Activated CD4-positive, alpha-beta T cell treated with anti-CD3 and anti-CD28 coated beads, Interleukin-2, amount 50 U/mL, for 48 hours (primary cell): ENCODE measurements at places on chromosomes 1 and 21.

- no peak for DNase-seq
Observed at GRCh38 chr1:19312782-19313635, 883 bp downstream of the SLC66A1 start.

GRCh38 chr1:234484991-234485739 lies 6.2 kb upstream of the TARBP1 start:
- no peak for DNase-seq

DNA sequence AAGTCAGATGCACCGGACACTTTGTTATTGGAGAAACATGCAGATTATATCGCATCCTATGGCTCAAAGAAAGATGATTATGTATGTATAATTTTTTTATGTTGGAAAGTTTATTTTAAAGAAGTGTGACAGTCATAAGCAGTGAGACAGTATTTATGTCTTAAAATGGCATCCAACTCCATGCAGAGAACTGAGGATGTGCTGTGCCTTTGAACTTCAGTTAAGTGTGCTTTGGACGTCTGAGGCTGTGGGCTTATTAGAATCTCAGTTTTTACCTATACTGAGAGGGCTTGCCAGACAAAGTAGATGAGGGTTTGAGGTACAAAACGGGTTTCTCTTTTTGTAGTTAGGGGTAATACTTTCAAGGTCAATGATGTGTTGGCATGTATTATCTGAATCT lies 1.5 kb downstream of the RABGGTB start:
- DNase-seq = no peak

GRCh38 chr1:23600283-23600682 lies 41.0 kb upstream of the ID3 start:
- no peak for DNase-seq

DNA sequence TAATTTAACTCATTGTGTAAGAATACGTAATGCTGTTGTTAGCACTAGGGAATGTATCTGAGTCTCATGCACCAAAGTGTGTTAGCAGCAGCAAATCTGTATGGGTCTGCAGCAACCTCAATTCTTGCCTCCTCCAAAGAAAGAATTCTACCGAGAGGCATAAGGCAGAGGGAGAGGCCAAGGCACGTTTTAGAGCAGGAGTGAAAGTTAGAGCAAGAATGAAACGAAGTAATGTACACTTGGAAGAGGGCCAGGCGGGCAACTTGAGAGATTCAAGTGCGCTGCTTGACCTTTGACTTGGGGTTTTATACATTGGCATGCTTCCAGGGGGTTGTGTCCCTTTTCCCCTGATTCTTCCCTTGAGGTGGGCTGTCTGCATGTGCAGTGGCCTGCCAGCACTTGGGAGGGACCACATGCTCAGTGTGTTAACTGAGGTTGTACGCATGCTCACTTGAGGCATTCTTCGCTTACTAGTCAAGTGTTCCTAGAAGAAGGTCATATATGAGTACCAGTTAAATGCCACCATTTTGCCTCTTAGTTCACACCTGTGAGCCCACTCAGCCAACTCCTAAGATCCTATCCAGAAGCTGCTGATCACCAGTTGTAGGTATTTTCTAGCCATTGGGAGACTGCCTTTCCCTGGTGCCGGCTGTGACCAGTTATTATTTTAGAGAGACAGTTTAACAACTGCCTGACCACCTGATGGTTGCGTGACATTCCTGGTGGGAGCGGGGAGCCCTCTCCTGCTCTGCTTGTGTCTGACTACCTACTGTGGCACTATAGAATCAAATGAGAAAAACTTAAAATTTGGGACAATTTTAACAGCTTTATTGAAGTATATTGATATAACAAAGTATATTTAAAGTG lies 2.7 kb upstream of the CNN3 start:
- no peak for DNase-seq

- no peak for DNase-seq
Observed at GRCh38 chr1:227891955-227892488, 55.7 kb downstream of the WNT9A start.

DNA sequence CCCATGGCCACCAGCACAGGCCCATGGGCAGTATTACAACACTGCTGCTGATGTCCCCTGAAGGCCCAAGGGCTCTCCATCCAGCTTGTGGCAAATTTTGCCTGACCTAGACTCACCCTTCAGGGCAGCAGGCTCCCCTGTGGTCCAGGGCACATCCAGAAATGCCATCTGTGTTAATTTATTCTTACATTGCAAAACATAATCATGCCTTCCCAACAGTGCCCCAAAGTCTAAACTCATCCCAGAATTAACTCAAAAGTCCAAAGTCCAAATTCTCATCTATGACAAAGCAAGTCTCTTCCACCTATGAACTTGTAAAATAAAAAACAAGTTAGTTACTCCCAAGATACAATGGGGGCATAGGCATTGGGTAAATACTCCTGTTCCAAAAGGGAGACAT lies 13.3 kb downstream of the VN1R5 start:
- DNase-seq = no peak

DNA sequence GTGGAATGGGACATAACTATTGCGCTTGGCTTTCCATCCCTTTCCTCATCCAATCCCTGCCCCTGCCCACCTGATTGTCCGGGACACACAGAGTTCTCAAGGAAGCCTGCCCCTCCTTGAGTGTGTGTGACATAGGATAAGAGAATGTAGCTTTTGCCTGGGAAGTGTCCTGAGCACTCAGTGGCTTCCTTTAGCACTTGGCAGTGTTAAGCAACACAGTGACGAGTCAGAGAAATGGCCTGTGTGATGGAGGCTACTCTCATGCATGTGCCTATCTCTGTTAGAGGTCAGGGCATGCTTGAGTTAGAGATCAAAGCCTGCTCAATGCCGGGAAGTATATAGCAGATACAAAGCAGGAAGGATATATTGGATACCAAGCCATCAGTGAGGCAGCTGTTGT lies 289.5 kb downstream of the SIPA1L2 start:
- DNase-seq = no peak

GRCh38 chr1:178119628-178120027 lies 25.7 kb downstream of the RASAL2 start:
- DNase-seq = no peak

GRCh38 chr1:51541313-51542050 lies 22.4 kb upstream of the EPS15 start:
- DNase-seq = no peak

DNA sequence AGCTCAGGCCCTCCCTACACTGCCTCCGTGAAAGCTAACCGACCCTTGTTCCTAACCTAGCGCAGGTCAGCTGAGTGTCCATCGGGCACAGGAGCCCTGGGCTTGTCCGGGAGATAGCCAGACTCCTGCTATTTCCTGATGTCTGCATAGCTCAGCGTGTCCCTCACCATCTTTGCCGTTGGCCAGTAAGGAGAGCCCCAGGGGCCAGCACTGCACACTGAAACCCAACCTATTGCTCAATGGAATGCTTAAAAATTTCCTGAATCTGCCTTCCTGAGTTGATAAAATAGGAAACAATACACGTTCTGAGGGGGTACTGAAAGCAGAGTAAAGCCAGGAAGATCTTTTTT lies 2.2 kb downstream of the RUNX1 start:
- no peak for DNase-seq

- DNase-seq = no peak
Observed at GRCh38 chr1:16164213-16165072, 8.6 kb upstream of the EPHA2 start.

DNA sequence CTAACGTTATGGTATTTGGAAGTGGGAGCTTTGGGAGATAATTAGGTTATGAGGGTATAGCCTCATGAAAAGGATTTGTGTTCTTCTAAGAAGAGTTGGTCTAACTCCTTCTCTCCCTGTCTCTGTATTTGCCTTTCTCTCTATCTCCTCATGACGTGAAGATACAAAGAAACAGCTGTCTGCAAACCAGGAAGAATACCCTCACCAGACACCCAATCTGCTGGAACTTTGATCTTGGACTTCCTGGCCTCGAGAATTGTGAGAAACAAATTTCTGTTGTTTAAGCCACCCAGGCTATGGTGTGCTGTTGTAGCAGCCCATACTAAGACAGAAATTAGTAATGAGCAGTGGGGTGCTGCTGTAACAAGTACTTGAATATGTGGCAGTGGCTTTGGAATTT lies 16.1 kb downstream of the C1orf141 start:
- DNase-seq = no peak

DNA sequence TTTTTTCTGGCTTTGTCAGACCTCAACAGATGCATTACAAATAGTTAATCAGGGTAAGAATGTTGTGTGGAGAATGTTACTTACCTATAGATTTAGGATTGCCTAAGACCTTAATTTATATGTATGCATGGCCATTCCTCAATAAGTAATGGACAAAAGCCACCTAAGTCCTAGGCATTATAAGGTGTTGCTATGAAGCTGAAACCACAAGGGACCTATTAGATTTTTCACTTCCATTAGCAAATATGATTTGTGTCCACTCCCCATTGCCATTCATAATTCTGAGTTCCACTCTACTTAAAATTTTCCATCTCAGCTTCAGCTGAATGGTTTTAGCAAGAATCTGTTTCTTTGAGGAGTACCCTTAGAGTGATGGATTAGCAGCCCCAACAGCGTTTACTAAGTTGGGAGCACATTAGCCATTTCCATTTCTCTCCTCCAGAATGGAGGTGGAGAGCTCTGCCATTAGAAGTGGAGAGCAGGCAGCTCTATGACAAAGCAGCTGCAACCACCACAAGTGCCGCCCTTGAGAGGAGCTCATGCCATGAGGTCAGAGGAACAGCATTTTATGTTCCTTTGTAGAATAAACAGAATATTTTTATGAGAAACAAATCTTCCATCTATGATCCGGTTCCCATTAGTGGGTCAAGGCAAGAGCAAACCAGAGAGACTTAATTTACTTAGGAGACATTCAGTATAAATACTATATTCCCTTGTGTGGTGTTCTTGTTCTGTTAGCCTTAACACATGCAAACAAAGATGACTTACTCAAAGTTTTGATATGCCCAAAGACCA lies 28.9 kb upstream of the C1orf87 start:
- no peak for DNase-seq

GRCh38 chr1:28354121-28354520 lies 15.4 kb upstream of the PHACTR4 start:
- no peak for DNase-seq
